ENCODE measurements at places on chromosomes 11 and 22.

DNA sequence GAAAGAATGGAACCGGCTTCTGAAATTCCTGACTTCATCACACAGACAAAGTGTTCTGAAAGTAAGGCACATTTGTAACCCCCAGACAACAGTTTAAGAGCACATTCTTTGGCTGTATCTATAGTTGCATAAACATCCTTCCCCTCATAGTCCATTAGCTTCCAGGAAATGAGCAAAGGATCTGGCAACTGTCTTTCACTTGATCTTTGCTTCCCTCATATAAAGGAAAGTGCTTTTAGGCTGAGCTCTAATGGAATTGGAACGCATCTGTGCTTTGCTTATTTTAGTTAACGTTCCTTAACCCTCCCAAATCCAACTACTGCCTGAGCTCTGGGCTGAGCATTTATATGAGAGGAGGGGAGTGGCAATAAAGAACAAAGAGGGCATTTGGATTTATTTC is 76.9 kb upstream of the API5 start:
- no peak for DNase-seq

- DNase-seq: no peak
These were observed 29.0 kb downstream of the NECTIN1 start for GRCh38 chr11:119700030-119700429.

GRCh38 chr11:70568035-70568813 is 169.9 kb downstream of the CTTN start:
- DNase-seq: peak; percentile 83

DNA sequence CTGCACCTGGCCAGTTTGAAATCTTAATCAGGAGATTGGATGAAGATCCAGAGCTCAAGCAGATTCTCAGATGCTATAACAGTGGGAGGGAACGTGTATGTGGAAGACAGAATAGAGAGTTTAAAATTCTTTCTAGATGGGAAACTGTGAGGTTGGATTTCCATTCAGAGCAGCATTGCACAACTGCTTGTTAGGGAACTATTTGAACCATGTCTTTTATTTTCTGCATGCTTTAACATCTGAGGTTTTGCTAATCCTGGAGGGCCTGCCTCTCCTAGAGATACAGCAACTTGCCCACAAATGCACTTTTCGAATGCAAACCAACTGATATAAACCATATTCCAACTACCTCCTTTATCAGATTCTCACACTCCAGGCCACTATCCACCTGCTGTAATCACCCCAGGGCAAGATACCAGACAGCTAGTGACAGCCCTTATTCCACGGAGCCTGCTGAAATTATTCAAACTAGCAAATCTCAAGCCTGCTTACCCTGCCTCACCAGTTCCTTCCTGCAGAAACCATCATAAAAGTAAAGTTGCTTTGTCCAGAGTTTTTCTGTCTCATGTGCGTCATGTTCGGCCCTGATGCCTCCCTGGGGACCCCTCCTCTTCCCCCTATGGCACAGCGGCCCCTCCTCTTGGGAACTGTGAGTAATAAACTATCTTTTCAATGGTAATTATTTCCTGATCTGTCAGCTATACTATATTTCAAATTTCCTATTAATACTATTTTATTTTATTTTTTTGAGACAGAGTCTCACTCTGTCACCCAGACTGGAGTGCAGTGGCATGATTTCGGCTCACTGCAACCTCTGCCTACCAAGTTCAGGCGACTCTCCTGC is 18.4 kb upstream of the SEC14L4 start:
- no peak for DNase-seq

GRCh38 chr11:62504158-62504973 is 42.2 kb downstream of the AHNAK start:
- DNase-seq: no peak

GRCh38 chr11:124193221-124194010 is 10.3 kb downstream of the OR10D3 start:
- DNase-seq: no peak

DNA sequence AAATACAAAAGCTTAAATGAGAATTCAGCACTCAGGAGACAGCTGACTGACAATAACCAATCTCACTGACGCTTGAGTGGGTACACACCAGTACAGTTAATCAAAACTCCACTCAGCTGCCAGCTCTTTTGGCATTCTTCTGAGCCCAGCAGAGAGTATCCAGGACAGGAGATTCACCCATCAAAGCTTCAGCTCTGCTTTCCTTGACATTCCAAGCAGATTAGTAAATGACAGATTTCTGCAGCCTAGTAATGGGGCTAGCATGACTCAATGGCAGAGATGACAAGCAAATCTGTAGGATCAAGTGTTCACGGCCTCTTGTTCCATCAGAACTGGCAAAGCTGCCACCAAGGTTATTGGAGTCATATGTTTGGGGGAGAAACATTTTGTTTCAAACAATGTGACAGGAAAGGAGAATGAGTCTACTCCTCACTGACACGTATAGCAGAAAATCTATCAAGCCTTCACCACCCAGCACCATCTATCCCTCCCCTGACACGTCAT is 420.0 kb downstream of the DYNC2H1 start:
- DNase-seq: peak; percentile 58

DNA sequence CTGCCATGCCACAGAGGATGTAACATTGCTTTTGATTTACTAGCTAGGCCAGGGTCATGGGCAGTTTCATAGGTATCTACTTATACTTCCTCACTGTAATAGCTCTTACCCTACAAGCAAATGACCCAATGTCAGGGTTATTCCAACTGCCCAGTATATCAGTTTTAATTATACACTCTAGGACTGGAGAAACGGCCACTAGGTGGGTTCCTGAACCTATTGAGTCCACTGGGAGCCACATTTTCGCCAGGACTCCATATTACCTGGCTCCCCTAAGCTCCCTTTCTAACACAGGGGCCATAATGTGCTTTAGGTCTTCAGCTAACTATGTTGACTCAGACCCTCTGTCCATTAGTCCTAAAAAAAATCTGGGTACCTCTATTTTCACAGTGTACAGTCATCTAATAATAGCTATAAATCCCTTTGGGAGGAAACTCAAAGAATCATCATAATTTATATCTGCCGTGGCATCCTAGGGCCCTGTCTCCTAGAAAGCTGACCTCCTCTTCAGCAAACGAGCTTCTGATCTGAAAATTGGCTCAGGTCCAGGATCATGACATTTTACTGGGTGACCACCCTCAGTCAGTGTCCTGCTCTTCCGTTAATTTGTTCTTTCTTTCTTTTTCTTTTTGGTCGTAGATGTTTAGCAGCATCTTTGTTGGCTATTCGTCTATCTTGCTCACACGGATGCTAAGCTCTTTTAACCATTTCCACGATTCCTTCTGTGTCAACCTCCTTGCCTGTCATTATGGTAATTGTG is 244.3 kb downstream of the FAM76B start:
- DNase-seq: no peak

DNA sequence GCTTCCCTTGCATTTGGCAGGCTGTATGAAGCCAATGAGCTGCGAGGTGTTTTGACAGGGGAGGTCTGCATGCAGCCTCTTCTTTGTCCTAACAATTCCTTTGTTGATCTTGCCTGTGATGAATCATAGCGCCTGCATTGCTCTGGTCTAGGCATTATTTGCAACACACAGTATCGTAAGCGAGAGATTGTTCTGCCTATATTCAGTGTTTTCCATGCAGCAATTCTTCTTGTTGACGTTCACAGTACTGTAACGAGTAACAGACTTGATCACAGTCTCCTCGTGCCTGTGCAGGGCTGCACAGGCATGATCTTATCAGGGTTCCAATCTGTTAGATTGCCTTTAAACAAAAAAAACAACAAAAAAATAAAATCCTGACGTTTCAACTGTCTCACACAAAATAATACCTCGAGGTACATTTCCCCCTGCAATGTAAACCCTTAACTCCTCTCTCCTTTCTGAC is 13.9 kb upstream of the ADSL start:
- no peak for DNase-seq

DNA sequence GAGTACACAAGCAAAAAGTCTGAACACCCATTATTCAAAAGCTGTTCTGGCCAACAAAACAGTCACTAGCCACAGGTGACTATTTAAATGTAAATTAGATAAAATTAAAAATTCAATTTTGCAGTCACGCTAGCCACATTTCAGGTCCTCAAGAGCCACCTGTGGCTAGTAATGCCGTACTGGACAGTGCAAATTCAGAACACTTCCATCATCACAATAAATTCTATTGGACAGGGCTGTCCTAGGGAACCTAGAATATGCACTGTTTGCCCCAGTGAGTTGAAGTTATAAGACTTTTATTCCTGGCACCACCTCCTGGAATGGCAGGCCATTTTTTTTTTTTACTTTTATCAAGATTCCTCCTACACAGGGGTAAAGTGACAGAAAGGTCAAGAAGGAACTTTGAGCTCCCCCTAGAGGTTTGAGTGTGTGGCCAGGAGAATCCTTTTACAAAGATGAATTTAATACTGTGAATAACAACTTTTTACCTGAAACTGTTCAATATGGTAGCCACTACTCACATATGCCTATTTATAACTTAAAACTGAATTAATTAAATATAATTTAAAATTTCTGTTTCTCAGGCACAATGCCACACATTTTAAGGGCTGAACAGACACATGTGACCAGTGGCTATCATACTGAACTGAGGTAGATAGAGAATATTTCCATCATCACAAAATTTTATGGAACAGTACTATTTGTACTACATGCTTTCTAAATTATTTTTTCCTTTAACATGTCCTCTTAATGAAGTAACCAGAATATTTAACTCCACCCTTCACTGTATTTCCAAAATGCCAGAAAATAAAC is 6.5 kb downstream of the MSANTD2 start:
- DNase-seq: peak; percentile 25

DNA sequence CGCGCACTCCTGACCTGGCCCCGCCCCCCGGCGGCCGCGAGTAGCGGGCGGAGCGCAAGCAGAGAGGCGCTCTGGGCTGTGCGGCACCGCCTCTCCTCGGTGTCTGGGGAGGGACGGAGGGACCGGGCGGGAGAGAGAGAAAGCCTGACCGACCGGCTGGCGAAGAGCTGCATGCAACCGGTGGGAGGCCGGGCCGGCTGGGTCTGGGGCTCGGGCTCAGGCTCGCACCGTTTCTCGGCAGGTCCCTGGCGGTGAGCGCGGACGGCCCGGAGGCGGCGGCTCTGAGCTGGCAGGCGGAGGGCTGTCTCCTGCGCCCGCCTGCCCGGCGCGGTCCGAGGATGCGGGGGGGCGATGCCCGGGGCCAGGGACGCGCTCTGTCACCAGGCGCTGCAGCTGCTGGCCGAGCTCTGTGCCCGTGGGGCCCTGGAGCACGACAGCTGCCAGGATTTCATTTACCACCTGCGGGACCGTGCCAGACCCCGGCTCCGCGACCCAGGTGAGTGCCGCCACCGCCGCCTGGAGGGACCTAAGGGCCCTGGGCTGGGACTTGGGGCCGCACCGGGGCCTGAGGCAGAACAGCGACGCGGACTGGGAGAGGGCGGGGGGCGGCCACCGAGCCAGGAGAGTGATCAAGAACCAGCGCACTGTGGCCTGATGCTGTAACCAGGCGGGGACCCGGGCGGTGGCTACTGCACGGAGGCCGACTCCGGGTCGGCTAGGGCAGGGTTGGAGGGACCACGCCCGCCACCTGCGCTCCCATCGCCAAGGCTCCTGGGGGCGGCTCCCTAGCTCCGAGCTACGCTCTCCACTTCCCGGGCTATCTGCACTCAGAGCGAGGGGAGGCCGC is at the start of gene SYT9:
SYT9 (plus strand) TSS at position 69 of the 847 bp plus-strand sequence; CDS start at position 352, 283 bp downstream.
- DNase-seq: peak; percentile 77

GRCh38 chr22:25021409-25021808 is 68.9 kb downstream of the KIAA1671 start:
- DNase-seq: no peak

DNA sequence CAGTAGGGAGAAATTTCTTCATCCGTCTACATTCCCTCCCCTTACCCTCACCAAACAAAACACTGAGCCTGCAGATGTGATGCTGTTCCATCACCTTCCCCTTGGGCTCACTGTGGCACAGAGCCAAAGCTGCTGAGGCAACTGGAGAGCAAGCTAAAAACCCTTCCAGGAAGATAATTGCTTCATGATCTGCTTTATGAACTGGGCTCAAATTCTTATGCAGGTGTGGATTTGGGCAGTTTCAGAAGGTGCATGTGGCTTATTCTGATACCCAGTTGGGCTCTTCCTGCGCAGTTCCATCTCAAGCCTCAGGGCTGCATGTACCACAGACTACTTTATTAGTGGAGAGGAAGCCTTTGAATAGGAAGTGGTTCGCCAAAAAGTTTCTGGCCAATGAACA is 58.3 kb downstream of the AAMDC start:
- DNase-seq: no peak

GRCh38 chr11:102630598-102631448 is 5.7 kb upstream of the MMP20 start:
- DNase-seq: no peak

DNA sequence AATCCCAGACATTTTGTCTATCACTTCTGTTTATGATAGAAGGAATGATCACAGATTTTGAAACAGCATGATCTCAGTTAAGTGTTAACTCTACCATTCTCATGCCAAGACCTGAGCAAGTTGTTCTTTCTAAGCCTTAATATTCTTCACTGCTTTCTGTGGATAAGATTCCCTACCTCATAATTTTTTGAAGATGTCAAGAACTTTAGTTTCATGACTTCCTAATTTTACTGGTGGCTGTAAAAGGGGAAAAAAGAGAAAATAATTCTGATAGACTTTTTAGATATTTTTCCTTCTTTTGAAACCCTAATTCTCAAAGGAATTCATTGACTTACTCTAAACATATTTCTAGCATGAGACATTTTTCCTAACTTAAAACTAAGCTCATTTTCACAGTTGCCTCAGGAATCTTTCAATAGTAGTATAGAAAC is 520.0 kb upstream of the LUZP2 start:
- DNase-seq: no peak

DNA sequence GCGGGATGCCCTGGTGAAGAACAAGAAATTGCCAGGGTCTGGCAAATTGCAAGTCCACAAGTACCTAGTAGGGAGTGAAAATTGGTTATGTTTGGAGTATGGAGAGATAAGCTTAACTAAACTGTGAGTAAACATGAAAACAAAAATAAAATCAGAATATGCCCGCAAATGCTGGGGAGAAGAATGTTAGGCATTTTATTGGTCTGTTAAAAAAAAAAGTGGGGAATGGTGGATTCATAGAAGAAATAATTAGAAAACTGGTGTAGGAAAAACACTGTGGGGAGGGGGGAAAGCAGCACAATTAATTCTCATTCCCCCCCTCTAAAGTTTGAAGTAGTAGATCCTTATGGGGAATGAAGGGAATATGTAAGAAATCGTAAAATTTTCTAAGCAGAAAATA is 40.6 kb upstream of the HSD17B12 start:
- DNase-seq: no peak

GRCh38 chr11:64341429-64341828 is 1.4 kb downstream of the CCDC88B start:
- no peak for DNase-seq

DNA sequence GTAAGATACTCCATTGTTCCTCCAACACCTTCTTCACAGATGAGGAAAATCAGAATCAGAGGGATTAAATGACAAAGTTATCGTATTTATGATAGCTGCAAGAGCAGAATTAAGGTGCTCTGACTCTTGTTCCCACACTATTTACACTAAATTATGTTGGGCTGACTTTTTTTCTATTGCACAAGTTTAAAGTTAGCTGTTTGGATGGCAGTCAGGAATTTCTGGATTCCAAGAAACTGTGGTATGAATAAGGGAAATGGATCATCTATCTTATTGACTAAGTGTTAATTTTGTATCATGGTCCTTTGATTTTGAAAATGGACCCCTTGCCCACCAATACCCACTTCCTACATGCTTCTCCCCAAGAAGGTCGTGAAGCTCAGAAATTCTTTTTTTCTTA is 19.9 kb upstream of the APOA1 start:
- DNase-seq: no peak

Data from urothelium cell line (cell line).